ENCODE measurements at places on chromosomes 1 and 21. TPM values are rescaled to one million over a fixed set of nuclear protein-coding genes. Genes with fewer than 3 reads are reported as not detected.

DNA sequence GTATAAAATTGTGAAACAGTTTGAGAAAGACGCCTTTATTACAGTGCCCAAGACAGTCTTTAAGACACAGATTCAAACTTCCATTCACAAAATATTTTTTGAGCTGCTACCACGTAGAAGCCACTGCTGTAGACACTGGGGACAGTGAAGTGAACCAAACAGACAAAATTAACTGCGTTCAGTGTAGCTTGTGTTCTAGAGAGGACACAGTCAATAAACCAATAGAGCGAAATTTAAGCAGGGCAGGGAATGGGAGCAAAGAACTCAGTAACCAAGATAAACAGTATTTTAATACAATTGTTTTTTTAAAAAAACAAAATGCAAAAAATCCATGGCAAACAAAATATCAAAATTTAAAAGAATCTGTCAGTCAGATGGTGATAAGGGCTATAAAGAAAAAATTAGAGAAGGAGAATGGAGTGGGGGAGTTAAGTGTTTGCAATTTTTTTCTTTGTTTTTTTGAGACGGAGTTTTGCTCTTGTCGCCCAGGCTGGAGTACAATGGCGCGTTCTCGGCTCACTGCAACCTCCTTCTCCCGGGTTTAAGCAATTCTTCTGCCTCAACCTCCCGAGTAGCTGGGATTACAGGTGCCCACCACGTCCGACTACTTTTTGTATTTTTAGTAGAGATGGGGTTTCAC is 719 bp upstream of the PARS2 start:
- no peaks in the 10 kb centered on the region for H3K36me3 ChIP-seq
- no peak overlapping the region for H3K27ac ChIP-seq
- DNase-seq, result no peak
- H3K27me3 ChIP-seq, result no peaks in the 10 kb centered on the region
- peaks cover 2% of the 10 kb centered on the region for H3K4me1 ChIP-seq

DNA sequence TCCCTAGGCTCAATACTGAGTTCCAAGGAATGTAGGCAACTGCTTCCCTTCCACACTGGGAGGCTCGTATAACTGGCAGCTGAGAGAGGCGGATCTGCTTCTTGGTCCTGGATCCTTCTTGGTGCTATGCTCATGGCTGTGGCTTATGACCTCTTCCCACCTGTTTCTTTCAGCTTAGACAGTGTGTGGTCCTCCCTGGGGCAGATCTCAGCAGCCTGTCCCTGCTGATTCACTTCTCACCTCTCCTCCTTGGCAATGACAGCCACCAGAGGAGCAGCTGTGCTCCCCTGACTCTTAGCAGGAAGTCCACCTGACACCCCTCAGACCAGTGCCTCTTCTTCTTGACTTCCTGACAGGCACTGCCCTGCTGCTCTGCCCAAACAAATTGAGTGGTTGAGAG is 75.1 kb upstream of the PTGFRN start:
- no peaks in the 10 kb centered on the region for H3K27me3 ChIP-seq
- no peak overlapping the region for H3K4me3 ChIP-seq
- DNase-seq, result no peak
- peaks cover 4% of the 10 kb centered on the region for H3K4me1 ChIP-seq
- H3K36me3 ChIP-seq, result no peaks in the 10 kb centered on the region

- H3K4me1 ChIP-seq, result no peaks in the 10 kb centered on the region
- peaks cover 36% of the 10 kb centered on the region for H3K36me3 ChIP-seq
- H3K4me3 ChIP-seq, result no peak overlapping the region
- no peaks in the 10 kb centered on the region for H3K27me3 ChIP-seq
- DNase-seq, result no peak
These were observed 6.8 kb downstream of the CPT2 start for GRCh38 chr1:53203466-53203865.

DNA sequence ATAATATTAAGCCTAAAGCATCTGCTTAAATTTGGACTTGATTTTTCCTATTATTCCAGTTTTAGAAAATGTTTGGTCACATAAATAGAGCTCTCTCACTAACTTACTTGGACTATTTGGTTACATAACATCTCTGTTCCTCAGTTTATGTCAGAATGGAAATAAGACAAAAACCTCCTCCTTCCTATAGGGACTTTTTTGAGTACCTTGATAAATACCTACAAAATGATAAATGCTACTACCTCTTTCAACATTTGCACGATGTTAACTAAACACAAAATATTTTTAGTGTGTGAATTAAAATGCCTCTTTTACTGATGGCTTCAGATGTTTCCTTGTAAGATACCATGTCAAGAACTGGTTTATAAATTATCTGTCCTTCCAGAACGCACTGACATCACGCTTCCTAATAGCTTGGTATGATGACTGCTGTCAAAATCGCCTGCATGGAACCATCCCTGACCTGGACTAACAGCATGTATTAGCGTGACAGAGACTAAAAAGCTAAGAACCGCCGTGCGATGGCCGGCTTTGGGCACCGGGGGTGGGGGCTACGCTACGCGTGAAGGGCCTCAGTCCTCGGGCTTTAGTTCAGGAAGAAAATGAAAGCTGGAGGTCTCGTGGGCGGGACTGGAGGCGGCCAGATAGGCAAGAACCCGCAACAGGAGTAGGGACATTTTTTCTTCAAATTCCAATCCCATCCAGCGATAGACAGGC is 133.2 kb upstream of the BARHL2 start:
- no peak overlapping the region for H3K27ac ChIP-seq
- H3K36me3 ChIP-seq, result no peaks in the 10 kb centered on the region
- H3K4me1 ChIP-seq, result peaks cover 6% of the 10 kb centered on the region

- no peak overlapping the region for H3K4me3 ChIP-seq
- no peak overlapping the region for H3K27ac ChIP-seq
- no peak for DNase-seq
- no peaks in the 10 kb centered on the region for H3K27me3 ChIP-seq
- no peaks in the 10 kb centered on the region for H3K36me3 ChIP-seq
These were observed 49.8 kb downstream of the ARHGEF16 start for GRCh38 chr1:3504151-3504821.

DNA sequence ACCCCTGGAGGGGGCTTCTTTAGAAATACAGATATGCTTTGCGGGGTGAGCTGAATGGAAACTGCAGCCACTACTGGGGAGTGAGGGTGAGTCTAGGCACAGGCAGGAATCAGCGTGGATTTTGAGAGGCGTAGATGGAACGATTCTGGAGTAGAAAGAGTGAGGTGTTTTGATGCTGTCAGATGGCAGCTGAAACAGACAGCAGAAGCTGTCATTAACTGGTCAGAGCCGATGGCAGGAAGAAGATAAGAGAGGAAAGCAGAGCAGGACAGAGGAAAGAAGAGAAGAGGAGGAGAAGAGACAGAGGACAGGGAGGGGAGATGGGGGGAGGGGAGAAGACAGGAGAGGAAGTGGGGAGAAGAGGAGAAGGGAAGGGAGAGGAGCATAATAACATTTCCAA is 138.5 kb downstream of the LRIG2 start:
- H3K4me3 ChIP-seq, result no peak overlapping the region
- no peaks in the 10 kb centered on the region for H3K36me3 ChIP-seq
- no peaks in the 10 kb centered on the region for H3K27me3 ChIP-seq

FMOD gene
- 7.5 TPM for polyA plus RNA-seq

APOBEC4 gene
- polyA plus RNA-seq, result 0.02 TPM

PLEKHA6 gene
- 1.4 TPM for polyA plus RNA-seq
